A549 treated with GW870086 at 1 μM for 4 hours (cell line): ENCODE measurements at places on chromosomes 2 and 18. TPM values are rescaled to one million over a fixed set of nuclear protein-coding genes. Genes with fewer than 3 reads are reported as not detected.

Gene GCFC2
- total RNA-seq, result 13.7 to 20.2 TPM (median 16.9 TPM) in 5 replicates

Gene EGR4
- total RNA-seq, result 0.09 to 0.42 TPM (median 0.24 TPM) in 4 of 5 replicates, not detected in the other

Gene LYPD6B
- not detected in 5 replicates for total RNA-seq

Gene EFR3B
- 11.3 to 13.7 TPM (median 12.3 TPM) in 5 replicates for total RNA-seq

Gene ATP6V1C2
- total RNA-seq, result 0.13 to 0.31 TPM (median 0.28 TPM) in 5 replicates

Gene THOC1
- 14.9 to 20.5 TPM (median 19.2 TPM) in 5 replicates for total RNA-seq

Gene HAAO
- not detected in 5 replicates for total RNA-seq

Gene RTKN
- total RNA-seq, result 18.8 to 25.6 TPM (median 24.2 TPM) in 5 replicates

Gene CRYGC
- not detected in 5 replicates for total RNA-seq

Gene MRPS9
- total RNA-seq, result 29.0 to 33.1 TPM (median 31.2 TPM) in 5 replicates

Gene GCG
- not detected in 5 replicates for total RNA-seq

Gene SLC8A1
- 0.23 to 0.39 TPM (median 0.26 TPM) in 5 replicates for total RNA-seq

Gene EIPR1
- 40.4 to 42.7 TPM (median 41.4 TPM) in 5 replicates for total RNA-seq

Gene ARHGEF33
- total RNA-seq, result 0.02 TPM in 1 of 5 replicates, not detected in the others

Gene ZNF385B
- 0.15 to 0.18 TPM (median 0.17 TPM) in 3 of 5 replicates, not detected in the others for total RNA-seq

Gene UPP2
- total RNA-seq, result not detected in 5 replicates

Gene COBLL1
- total RNA-seq, result 3.9 to 5.8 TPM (median 4.6 TPM) in 5 replicates

Gene CYS1
- 1.2 to 1.5 TPM (median 1.3 TPM) in 5 replicates for total RNA-seq

Gene ANKRD62
- total RNA-seq, result not detected in 5 replicates

Gene YES1
- 14.9 to 32.0 TPM (median 22.7 TPM) in 5 replicates for total RNA-seq
